ENCODE measurements at places on chromosomes 3 and 15.

GRCh38 chr15:91345736-91346135 is 245.7 kb downstream of the SV2B start:
- DNase-seq, result no peak

GRCh38 chr3:13235897-13236296 is 162.7 kb upstream of the IQSEC1 start:
- DNase-seq, result no peak

GRCh38 chr3:10283638-10284037 is 9.1 kb downstream of the GHRL start:
- no peak for DNase-seq

DNA sequence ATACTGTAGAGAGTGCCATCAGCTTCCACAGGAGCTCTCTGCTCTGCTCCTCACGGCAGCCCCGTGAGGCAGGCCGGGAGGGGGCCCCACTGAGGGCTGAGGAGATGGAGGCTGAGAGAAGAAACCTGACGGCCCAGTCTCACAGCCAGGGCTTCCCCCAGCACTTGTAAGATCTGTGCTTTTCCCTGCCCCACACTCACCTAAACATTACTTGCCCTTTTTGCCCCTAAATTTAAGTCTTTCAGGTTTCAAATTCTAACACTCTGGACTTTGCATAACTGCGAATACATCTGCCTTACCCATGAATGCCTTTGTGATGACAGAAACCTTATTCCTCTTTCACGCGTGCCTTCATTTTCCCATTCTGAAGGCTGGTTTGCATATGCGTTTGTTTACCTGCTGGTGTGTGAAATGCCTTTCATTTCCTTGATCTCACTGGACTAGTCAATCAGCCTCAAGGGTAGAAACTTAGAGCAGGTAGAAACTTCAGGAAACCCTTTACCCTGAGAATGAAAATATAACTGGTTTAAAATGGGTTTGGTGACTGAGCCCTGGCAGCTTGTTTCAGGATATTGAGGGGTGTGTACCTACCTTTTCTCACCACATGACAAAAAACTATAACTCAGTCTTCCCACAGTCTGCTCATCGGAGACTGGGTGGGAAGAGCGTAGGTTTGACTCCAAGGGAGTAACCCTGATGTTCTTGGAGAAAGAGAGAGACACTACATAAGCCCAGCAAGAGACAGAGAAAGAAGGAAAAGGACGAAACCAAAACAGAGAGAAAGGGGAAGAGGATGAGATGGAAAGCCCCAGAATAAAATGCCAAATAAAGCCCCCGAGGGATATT is 20.1 kb downstream of the SLC12A8 start:
- no peak for DNase-seq

DNA sequence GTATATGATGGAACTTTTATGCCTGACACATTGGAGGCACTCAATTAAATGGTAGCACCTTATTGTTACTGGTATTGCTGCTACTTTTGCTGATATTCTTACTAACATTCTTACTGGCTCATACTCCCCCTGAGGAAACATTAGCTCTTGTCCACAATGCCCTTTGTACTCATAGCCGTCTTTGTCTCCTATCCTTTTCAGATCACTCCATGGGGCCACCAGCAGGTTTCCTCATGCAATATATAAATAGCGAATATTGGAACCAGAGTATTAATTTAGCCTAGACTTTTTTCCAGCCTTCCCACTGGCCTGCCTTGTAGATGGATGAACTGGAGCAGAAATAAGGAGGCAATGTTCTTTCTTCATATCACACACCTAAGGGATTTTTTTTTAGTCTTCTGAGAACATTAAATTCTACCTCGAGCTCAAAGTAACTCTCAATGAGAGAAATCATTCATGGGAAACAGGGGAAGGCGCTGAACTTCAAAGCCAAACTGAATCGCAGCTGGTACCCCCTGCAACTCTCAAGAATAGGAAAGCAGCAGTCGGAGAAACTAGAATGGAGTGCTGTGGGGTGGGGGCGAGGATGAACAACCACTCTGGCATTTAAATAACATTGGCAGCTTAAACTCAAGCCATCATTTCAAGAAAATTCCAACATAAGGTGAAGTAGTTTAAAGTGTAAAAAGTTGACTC is 300.3 kb downstream of the TAFA4 start:
- DNase-seq, result no peak

DNA sequence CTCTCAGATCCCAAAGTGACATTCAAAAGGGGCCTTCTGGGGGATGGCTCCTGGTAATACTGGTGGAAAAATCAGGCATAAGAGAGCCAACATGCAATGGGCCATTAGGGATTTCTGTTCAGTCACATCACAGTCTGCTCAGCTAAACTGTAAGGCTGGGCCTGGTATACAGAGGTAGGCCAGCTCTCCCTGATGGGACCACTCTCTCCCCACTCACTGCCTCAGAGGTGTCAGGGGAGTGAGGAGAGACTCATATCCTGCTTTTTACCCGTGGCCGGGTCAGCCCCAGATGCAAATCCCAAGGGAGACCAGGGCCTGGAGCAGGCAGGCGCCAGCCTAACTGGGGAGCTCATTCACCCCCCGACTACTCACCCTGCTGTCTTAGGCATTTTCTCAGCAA is 48.1 kb upstream of the TPM1 start:
- no peak for DNase-seq

GRCh38 chr3:155572085-155572484 is 172.8 kb downstream of the PLCH1 start:
- DNase-seq, result no peak

- DNase-seq, result no peak
Measured at GRCh38 chr3:194938845-194939531, 253.3 kb downstream of the FAM43A start.

GRCh38 chr3:110989446-110989845 is 82.2 kb upstream of the NECTIN3 start:
- DNase-seq, result no peak

DNA sequence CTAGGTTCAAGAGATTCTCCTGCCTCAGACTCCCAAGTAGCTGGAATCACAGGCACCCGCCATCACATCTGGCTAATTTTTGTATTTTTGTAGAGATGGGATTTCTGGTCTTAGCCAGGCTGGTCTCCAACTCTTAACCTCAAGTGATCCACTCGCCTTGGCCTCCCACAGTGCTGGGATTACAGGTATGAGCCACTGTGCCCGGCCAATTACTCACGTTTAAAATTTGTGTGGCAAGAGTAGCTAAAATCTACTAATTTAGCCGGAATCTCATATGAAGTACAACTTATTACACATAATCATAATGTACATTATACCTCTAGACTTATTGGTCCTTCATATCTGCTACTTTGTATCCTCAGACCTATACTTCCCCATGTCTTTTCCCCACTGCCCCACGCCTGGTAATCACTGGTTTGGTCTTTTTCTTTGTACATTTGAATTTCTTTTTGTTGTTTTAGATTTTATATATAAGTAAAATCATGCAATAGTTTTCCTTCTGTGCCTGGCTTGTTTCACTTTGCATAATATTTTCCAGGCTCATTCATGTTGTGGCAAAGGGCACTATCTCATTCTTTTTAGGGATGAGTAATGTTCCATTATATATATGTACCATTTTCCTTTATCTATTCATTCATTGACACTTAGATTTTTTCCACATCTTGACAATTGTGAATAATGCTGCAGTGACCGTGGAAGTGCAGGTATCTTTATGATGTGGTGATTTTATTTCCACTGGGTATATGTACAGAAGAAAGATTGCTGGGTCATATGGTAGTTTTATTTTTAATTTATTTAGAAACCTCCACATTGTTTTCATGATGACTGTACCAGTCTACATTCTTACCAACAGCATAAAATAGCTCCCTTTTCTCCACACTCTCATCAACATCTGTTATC is 605.0 kb upstream of the CBLB start:
- no peak for DNase-seq

DNA sequence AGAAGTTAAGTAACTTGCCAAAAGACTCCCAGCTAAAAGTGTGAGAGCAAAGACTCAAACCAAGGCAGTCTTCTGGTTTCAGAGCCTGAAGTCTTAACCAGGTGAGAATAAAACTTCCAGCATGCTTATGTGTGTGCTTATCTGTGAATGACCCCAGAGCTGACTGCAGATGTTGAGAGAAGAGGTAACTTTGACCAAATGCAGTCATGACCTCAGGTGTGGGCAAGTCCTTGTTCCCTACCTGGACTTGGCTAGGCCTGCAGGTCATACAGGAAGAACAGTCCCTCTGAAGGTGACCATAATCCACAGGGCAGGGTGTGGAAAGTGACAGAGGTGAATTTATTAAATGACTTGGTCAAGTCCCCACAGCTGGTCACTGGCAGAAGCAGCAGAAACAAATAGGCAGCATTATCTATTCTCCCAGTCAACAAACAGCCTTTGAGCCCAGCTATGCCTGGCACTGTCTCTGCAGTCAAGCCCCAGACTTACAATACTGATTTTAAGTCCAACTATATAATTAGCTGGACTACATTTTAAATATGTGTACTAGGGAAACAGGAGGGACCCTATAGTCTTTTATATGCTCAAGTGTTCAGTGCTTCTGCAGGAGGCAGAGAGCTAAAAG is 3.0 kb upstream of the CPEB1 start:
- DNase-seq, result no peak

DNA sequence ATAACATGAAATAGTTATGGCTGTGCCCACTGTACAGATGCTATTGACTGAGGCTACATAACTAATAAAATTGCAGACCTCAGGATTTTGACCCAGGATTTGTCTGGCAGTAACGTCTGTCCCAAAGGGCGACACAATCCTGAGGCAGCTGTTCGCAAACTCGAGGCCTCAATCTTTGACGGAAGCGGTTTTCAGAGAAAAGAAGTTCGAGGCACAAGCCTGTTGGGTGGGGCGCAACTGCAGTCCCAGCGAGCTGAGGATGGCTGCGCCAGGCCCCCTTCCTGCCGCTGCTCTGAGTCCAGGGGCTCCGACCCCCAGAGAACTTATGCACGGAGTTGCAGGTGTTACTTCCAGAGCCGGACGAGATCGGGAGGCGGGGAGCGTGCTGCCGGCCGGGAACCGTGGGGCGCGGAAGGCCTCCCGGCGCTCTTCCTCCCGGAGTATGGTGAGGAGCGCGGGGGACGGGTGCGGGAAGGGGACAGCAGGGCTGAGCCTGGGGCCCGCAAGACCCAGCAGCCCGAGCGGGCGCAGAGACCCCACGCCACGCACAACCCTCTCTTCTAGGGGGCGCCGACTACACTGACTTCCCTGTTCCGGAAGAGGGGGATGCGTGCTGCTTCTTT is at the start of gene PARP15:
Gene PARP15 (plus strand): TSS at position 242 of the 623 bp plus-strand sequence. CDS start 18 bp downstream, at position 260.
- no peak for DNase-seq

DNA sequence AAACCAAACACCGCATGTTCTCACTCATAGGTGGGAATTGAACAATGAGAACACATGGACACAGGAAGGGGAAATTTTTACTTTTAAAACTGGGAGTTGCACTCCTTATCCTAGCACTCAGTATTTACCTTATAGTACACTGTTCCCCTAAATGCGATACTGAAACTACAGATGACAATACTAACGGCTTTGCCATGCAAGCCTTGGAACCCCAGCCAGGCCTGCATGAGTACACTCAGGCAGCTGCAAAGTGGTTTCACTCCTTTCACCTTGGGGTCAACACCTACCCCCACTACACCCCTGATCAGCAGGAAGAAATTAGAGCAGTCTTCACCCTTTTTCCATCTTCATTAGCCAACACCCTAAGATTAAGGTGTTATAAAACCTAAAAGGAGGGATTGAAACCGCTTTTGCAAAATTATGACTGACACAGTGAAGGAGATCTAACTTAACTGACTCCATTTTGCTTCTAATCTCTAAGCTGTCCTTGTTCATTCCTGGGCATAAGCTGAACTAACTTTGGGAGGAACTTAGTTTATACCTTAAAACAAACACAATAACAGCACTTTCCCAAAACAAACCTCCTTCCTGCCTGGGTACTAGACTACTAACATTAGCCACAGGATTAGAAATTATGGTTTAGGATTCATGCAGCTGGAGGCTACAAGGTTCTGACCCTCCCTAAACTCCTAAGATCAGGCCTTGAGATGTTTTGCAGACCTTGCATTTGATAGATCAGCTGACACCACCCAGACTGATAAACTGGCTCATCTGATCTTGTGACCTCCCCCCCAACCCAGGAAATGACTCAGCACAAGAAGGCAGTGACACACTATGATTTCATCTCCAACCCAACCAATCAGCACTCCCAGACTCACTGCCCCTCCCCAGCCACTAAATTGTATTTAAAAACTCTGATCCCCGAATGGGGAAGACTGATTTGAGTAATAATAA is 452.1 kb upstream of the PPP2R3A start:
- DNase-seq, result peak; percentile 83

GRCh38 chr15:58932710-58933280 is 684 bp downstream of the SLTM start:
- peak; percentile 27 for DNase-seq

- DNase-seq, result no peak
Measured at GRCh38 chr3:57444469-57444868, 99.7 kb downstream of the DNAH12 start.

GRCh38 chr15:34483644-34484043 is 46.0 kb upstream of the GOLGA8A start:
- no peak for DNase-seq

DNA sequence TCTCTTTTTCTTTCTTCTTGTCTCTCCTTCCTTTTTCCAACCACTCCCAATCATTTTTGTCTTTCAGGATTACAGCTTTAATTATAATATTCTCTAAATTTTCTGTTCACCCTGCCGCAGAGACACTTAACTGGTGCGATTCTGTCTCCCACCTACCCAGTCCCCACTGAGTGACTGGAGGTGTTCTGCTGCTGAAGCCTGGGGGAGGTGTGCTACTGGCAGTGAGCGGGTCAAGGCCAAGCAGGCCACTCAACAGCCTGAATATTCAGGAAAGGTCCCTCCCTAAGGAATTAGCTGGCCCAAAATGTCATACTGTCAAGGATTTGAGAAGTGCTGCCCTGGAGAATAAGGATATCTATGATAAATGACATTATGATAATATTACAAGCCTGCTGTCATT is 126.5 kb downstream of the GABRG3 start:
- DNase-seq, result no peak

DNA sequence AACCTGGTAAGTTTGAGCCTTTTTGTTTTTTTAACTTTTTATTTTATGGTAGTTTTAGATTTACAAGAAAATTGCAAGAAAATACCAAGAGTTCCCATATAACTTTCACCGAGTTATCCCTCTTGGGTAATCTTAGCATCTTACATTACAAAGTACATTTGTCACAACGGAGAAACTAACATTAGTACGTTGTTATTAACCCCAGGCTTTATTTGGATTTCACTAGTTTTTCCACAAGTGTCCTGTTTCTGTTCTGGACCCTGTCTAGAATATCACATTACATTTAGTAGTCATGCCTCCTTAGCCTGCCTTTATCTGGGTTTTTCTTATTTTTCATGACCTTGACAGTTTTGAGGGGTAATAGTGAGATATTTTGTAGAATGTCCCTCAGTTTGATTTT is 53.5 kb upstream of the KPNA4 start:
- no peak for DNase-seq

DNA sequence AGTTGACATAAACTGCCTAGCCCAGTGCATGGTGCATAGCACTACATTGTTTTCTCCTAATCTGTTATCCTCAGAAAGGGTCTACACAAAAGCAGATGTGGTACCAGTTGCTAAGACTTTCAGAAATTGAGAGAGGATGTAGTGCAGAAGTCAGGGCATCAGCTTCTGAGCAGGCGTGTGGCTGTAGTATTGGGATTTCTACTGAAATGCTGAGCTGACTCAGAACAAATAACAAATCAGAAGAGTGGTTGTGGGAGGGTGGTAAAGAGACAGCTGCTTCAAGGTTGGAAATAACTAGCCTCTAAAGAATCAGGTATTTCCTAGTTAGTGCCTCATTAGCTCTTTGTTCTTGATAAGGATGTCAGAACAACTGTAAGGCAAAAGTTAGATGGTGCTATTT is 161.3 kb downstream of the AKAP13 start:
- DNase-seq, result no peak

- DNase-seq, result peak; percentile 29
Measured at GRCh38 chr3:116005404-116005803, 382.1 kb downstream of the GAP43 start.

Measured in RKO (cell line).